Breast epithelium (tissue), 4 donors: ENCODE measurements at places on chromosomes 1 and 21.

GRCh38 chr1:88985692-88986091, 6.7 kb downstream of the KYAT3 start:
- no peak for DNase-seq

DNA sequence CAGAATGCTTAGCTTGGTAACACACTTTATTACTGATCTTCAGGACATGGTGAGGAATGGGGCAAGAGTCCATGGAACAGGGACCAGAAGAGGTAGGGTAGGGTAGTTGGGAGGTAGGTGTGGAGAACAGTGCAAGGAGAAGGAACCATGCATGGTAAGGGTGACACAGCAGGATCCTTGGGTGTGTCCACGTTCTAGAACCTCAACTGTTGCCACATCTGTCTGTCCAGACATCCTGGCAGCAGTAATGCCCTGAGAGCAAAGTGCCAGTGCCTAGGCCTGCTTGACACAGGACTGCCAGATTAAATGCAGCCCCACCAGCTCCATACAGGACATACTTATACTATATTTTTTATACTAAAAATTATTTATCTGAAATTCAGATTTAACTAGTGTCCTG, 13.9 kb downstream of the DMAP1 start:
- no peak for DNase-seq

- no peak for DNase-seq
Measured at GRCh38 chr1:57868908-57869307, 445.0 kb upstream of the DAB1 start.

- DNase-seq, result no peak
Measured at GRCh38 chr1:109837852-109838570, 72.6 kb upstream of the CSF1 start.

GRCh38 chr1:152481869-152482664, 28.5 kb upstream of the LCE5A start:
- no peak for DNase-seq

GRCh38 chr1:201742476-201742875, 86.5 kb upstream of the IPO9 start:
- DNase-seq, result no peak

DNA sequence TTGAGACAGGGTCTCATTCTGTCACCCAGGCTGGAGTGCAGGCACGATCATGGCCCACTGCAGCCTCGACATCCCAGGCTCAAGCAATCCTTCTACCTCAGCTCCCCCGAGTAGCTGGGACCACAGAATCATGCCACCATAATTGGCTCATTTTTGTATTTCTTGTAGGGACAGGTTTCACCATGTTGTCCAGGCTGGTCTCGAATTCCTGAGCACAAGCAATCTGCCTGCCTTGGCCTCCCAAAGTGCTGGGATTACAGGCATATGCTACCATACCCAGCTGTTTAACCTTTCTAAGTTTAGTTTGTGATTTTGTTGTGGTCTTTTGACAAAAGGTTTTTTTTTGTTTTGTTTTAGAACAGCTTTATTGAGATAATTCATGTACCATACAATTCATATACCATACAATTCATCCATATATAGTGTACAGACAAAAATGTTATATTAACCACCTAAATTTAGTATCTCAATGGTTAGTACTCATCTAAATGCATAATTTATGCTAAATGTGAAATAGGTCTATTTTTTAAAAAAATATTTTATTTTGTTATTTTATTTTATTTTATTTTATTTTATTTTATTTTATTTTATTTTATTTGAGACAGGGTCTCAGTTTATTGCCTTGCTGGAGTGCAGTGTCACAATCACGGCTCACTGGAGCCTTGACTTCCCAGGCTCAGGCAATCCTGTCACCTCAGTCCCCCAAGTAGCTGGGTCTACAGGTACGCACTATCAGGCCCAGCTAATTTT, 8.9 kb downstream of the ZMPSTE24 start:
- no peak for DNase-seq

DNA sequence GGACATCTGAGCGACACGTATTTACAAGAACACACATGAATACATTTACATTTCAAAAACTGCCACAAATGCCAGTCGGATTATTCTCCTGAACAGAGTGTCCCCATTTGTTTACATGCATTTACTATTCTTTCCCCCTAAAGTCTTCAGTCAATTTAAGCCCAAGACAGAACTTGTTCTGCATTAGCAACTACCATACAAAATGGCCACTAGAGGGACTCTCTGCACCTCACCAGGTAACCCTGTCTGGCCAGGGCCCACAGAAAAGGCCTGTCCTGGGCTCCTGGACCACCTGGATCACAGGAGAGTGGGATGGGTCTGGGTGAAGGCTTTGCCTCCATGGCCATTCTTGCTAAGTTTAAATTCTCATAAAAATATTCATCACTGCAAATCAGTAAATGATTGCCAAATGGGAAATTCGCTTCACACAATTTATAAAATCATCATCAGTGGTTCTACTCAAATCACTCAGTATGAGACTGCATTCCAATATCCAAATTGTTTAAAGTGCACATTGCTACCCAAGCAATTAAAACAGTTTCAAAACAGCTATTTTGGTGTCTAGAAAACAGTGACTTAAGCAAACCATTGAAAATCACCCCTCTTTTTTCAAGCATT, 12.5 kb upstream of the GUCA2A start:
- DNase-seq, result no peak

GRCh38 chr1:176829261-176829660, 335.3 kb downstream of the ASTN1 start:
- peak; percentile 37 for DNase-seq

- DNase-seq, result no peak
Measured at GRCh38 chr1:8524627-8525157, 206.8 kb downstream of the SLC45A1 start.

GRCh38 chr1:98172578-98172977, 251.7 kb upstream of the DPYD start:
- no peak for DNase-seq

DNA sequence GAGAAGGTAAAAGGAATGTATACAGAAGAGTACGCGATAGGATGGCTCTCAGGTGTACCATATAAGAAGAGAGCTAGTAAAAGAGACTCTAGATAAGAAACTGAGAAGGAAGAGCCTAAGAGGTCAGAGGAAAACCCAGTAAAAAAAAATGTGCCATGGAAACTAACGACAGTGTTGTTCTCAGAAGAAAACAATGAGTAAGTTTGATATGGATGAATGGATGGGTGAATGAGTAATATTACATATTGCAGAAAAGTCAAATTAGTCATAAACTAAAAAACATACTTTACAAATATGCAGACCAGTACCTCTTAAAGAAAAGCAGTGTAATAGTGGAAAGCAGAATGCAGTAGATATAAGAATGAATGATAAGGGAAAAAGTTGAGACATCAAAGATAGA, 316.2 kb downstream of the HMCN1 start:
- DNase-seq, result no peak

- DNase-seq, result no peak
Measured at GRCh38 chr1:8283058-8283884, 34.6 kb upstream of the SLC45A1 start.

- no peak for DNase-seq
Measured at GRCh38 chr1:233424779-233425178, 97.3 kb downstream of the MAP3K21 start.

- no peak for DNase-seq
Measured at GRCh38 chr1:81374481-81374880, 426.3 kb upstream of the ADGRL2 start.

GRCh38 chr1:66439031-66439740, 94.8 kb upstream of the SGIP1 start:
- no peak for DNase-seq

GRCh38 chr1:31798086-31798432, 17.8 kb downstream of the SPOCD1 start:
- no peak for DNase-seq

DNA sequence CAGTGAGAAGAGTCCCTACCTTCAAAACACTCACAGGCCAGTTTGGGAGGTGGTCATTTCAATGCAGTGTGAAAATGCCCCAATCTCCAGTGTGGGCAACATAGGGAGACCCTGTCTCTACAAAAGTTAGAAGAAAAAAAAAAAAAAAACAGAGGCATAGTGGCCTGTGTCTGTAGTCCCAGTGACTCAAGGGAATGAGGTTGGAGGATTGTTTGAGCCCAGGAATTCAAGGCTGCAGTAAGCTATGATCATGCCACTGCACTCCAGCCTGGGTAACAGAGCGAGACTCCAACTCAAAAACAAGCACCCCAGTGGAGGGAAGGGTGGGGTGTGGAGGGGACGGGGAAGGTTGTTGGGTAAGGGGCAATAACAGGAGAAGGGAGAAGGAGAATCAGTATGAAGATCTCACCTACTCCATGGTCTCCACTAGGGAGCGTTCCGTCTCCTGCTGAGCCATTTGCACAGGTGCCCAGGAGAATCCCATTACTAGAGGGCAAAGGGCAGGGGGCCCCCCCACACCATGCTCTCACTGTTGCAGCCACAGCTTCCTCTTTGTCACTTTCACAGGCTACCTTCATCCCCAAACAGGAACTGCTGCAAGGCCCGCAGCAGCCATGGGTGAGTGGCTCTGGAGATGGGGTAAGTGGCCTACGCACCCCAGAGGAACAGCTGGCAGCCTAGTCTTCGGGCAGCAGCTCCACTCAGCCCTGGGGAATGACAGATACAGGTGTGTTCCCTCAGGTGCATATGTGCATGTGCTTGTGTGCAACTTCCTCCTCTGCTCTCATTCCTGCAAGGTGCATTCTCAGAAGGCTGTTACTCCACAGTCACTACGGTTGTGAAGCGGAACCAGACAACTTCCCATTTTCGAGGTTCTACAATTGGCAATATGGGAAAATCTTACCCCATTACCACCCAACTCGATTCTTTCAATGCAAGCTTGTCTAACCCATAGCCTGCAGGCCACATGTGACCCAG, 87.9 kb upstream of the LYST start:
- DNase-seq, result no peak
